OCI-LY7 (cell line): ENCODE measurements at places on chromosomes 1 and 21. TPM values are rescaled to one million over a fixed set of nuclear protein-coding genes. Genes with fewer than 3 reads are reported as not detected.

The APCS gene
- not detected in 2 replicates for total RNA-seq

The SASS6 gene
- 18.7 and 21.2 TPM in 2 replicates for total RNA-seq

DNA sequence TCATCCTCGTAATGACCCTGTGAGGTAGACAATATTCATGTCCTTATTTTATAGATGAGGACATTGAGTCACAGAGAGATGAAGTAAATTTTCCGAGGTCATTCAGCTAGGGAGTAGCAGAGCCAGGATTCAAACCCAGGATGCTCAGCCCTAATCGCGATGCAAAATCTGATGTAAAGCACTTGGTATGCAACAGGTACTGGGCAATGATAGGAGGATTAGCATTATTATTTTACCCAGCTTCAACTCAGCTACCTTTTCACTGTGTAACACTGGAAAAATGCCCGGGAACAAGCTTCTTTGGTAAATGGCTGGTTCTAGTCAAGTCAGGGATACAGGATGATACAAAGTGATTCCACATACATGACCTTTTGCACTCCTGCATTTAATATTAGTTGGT, 88.7 kb downstream of the ATP1A1 start:
- DNase-seq, result no peak

GRCh38 chr1:17890056-17890814, 135.1 kb downstream of the ACTL8 start:
- DNase-seq, result no peak

- DNase-seq, result no peak
Measured at GRCh38 chr21:44332383-44332782, 6.8 kb downstream of the CFAP410 start.

DNA sequence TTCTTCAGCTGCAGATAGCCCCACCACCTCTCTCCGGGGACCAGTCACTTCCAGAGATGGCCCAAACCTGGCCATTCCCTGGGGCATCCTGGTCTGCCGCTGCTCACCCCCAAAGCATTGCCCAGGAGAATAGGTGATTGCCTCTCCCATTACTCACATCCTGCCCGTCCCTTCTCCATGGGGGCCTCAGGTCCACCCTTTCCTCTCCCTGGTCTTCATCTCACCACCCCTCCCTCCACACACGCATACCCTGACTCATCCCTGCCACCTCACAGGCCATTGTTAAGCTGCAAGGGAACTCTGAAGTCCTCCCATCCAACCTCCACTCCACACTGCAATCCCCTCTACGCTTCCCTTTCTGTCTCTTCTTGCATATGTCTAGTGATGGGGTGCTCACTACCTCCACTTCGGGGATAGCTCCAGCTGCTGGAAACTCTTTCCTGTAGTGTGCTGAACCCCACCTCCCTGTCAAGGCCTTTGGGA, at the start of gene PLEKHG5:
Gene PLEKHG5, minus strand, starts transcription at position 188 of the 483 bp plus-strand sequence. CDS start 14,096 bp downstream, outside the sequence.
- no peak for DNase-seq

DNA sequence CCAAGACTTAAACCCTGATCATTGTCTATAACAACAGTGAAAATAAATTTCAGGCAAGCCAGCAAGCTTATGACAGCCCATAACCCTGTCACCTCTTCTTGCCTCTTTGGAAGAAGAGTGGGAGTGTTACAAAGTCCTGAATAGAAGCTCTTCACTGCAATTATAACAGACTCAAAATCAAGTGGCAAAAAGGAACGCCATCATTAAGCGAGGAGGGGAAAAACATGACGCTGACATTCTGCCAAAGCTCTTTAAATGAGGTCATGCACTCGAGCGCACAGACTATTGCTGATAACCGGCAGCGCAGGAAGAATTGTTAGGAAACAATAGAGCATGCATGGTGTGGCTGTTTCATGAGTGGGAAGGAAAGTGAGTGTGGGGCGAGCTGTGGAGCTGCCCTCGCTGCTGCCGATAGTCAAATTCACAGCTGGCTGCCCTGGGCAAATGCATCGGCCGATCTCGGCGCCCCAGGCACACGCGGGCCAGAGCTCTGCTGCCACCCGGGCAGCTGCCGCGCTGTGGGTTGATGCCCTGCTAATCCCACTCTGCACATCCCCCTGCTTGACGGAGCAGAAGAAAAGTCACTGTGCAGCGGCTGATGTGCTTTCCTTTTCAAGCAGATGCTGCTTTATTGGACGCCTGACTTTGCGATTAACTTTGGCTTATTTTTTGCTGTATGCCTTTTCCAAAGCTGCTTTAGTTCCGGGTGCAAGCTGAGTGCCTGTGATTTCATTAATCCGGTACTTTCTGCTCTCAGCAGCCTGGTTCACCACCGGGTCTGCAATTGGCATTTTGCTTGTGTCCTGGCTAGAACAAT, 102.4 kb upstream of the ST6GALNAC5 start:
- no peak for DNase-seq

GRCh38 chr1:161511756-161512060, 6.5 kb downstream of the FCGR2A start:
- no peak for DNase-seq

DNA sequence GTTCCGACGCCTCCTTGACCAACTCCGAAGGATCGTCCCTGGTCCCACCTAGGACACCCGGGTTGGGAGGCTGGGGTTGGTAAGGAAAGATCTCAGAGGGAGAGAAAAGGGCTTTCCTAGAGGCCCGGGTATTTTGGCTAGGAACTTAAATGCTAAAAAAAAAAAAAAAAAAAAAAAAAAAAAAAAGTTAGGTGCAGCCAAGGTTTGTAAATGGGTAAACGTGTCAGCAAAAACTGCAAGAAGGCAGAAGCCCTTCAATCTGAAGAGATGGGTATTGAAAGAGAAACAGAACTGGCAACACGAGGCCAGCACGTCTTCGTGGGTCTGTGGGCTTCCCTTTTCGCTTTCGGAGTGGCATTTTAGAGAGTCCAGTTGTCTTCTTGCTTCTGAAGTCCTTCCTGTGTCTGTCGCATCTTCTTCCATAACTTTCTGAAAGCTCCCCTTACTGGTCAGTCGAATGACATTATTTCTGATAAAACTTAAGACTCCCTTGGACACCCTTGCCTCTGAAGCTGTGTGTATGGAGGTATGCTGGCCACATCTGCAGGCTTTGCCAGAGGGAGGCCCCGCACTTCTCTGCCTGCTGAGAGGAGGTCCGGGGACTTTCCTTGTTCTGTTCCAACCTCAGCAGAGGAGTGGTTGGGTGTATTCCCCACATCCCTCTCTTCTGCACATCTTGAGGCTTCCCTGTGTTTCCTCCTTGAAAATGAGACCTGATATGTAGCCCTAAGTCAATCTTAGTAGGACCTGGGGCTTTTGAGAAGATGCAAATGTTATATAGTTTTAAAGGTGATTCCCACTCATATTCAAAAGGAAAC, 745 bp downstream of the RCSD1 start:
- peak; percentile 42 for DNase-seq

- peak; percentile 65 for DNase-seq
Measured at GRCh38 chr21:33127154-33127867, 57.4 kb downstream of the OLIG1 start.

DNA sequence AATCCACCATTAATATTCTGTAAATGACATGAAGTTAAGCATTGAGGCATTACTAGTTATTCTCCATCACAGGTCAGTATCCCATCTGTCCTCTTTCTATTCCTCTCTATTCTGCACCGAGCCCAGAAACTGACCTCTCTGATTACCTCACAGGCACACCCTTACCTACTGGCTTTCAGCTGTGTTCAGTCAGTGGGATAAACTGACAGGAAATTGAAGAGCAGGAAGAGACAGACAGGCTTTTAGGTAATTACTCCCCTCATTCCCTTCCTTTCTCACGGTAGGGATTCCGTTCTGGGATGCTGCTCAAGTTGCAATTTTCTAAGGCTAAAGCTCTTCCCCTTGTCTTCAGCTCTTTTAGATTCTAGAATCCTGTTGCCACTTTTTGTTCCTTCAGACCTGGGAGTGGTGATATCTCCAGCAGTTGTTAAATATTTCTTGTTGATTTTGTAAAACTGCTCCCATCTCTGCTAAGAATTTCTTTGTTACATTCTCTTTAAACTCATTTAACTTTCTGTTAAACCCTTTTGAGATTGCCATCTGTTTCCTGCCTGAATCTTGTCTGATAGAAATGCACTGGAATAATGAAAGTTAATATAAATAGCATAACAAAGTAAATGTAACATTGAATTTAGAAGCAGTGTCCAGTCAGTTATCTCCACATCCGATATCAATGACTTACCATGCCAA, 1063.4 kb downstream of the PLA2G4A start:
- no peak for DNase-seq

- no peak for DNase-seq
Measured at GRCh38 chr1:26483980-26484379, 11.7 kb downstream of the HMGN2 start.
